ENCODE measurements at places on chromosomes 6 and 20.

GRCh38 chr20:46230801-46231282 is 77.5 kb downstream of the CDH22 start:
- DNase-seq: no peak

DNA sequence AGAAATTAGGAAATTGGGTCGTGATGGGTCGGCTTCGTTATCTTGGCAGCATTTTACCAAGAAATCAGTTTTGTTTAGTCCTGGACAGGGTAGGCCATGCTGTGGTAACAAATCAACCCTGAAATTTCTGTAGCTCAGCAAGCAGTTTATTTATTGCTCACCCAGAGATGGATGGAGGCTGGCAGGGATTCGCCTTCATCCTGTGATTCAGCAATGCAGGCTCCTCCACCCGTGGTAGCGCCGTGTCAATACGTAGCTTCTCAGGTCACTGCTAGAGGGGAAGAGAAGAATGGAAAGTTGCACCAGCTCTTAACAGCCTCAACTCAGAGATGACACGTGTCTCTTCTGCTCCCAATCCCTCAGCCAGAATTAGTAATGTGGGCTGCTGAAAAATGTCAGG is 157.0 kb upstream of the SGK1 start:
- DNase-seq: no peak

GRCh38 chr6:88807622-88808021 is 155.8 kb downstream of the RNGTT start:
- DNase-seq: no peak

- no peak for DNase-seq
Observed at GRCh38 chr20:48921883-48922820, 641 bp downstream of the ARFGEF2 start.

- no peak for DNase-seq
Observed at GRCh38 chr6:473768-474452, 82.4 kb downstream of the IRF4 start.

GRCh38 chr20:45925821-45926506 is 8.5 kb upstream of the PCIF1 start:
- DNase-seq: no peak

DNA sequence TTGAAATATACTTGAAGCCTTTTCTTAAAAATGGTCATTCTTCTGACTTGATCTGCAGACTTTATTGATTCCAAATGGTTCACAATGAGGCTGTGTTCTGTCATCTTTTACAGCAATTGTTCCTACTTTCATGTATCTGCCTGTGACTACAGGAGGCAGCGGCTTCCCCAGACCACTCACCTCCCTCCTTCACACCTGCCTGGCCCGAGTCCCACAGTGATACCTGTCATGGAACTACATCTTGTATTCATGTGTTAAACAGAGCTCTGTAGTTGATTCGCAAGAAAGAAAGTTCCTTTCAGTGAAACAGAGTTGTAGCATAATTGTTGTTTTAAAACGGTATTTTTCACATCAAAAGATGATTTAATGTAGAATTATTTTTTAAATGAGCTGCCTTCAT is 673.5 kb upstream of the AGPAT4 start:
- no peak for DNase-seq
